Activated naive CD4-positive, alpha-beta T cell (primary cell): ENCODE measurements at places on chromosomes 7 and 10.

- no peak for DNase-seq
These were observed 22.9 kb upstream of the CHST12 start for GRCh38 chr7:2380461-2380860.

- DNase-seq, result no peak
These were observed 5.1 kb downstream of the LRRC72 start for GRCh38 chr7:16531707-16532106.

DNA sequence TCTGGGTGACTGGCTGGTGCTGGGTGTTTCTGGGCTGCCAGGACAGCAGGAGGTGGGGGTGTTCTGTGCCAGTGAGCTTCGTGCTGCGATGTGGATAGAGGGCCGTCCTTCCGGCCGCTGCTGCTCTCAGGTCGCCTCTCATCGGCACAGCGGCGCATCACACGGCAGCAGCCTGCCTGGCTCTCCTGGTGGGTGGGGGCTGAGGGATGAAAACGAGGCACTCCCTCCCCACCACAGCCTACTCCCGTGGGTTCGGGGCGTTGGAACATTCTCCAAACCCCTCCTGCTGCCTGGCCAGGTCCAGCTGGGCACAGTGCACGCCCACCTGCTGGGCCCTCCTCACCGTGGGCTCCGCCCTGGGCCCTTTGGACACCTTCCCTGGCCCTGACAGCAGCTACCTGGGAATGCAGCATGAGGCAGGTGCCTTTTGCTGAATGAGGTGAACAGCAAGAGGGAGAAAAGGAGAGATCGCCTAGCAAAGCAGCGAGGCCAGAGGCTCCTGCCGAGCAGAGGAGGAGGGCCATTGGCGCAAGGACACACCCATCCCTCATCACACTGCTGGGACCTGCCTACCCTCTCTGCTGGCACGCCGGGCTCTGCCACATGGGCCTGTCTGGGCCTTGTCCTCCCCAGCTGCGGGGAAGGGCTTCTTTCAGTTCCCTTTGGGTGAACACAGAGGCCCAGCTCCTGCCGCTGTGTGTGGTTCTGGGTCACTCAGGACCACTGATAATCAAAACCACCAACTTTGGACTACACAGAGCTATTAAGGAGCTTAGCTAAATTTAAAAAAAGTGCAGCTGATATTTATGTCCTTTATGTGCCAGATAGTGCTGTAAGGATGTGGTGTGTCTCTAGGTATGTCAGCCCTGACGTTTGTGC, 33.4 kb downstream of the INPP5A start:
- no peak for DNase-seq

- DNase-seq, result no peak
These were observed 620.3 kb downstream of the CCSER2 start for GRCh38 chr10:84948644-84949043.

- no peak for DNase-seq
These were observed 39.3 kb upstream of the RSU1 start for GRCh38 chr10:16856567-16856966.

DNA sequence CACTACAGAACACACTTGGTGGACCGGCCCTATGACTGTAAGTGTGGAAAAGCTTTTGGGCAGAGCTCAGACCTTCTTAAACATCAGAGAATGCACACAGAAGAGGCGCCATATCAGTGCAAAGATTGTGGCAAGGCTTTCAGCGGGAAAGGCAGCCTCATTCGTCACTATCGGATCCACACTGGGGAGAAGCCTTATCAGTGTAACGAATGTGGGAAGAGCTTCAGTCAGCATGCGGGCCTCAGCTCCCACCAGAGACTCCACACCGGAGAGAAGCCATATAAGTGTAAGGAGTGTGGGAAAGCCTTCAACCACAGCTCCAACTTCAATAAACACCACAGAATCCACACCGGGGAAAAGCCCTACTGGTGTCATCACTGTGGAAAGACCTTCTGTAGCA, 14.6 kb downstream of the ZSCAN21 start:
- no peak for DNase-seq

DNA sequence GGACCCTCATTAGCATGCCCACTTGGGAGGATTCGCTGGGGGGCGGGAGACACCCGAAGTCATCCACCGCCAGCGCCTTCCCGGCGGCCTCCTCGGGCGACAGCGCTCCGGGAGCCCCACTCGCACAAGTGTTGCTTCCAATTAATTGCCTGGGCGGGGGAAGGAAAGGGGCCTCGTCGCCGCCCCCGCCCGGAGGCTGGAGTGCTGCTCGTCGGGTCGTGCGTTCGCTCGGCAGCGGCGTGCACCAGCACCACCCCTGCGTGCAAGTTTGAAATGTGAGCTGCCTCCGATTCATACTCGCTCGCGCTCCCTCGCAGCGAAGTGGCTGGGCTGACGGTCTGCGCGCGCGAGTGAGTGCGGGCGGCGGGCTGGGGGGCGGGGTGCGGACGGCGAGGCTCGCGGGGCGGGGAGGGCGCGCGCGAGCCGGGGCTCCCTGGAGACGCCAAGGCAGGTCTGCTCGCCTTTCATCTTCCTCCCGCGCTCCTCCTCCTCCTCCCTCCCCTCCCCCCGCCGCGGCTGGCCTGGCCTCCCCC, 104.6 kb upstream of the PPIF start:
- DNase-seq, result no peak

- no peak for DNase-seq
These were observed 75.1 kb downstream of the HGF start for GRCh38 chr7:81694711-81695110.

- peak; percentile 16 for DNase-seq
These were observed 81.8 kb downstream of the PAX2 start for GRCh38 chr10:100826983-100827818.

GRCh38 chr10:13390604-13391522, 42.8 kb upstream of the SEPHS1 start:
- DNase-seq, result no peak

DNA sequence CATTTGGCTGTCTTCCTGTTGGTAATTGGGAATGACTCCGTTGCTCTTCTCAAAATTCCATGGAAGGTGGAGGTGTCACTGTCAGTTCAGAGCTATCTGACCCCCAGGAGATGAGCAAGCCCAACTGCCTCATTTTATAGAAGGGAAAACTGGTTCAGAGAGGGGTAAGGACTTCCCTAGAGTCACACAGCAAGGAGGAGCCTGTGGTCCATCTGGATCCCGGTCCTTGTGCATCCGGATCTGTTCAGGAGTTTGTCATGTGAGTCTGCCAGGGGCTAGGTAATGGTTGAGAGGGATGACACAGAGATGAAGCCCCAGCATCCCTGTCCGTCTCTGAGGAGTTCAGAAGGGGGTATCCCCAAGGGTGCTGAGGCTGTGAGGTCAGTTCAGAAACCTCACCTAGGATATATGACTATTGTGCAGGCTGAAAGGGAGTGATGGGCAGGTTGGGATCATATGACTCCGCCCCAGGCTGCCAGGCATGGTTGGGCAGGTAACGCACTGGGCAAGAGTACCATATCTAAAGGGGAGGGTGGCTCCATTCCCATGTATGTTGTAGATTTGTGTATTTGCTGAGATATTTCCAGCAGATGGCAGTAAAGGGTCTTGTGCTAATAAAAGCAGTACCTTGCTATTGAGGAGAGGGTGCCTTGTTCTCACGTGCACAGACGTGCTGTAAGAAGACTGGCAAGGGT, 16.0 kb upstream of the SLC29A3 start:
- no peak for DNase-seq

DNA sequence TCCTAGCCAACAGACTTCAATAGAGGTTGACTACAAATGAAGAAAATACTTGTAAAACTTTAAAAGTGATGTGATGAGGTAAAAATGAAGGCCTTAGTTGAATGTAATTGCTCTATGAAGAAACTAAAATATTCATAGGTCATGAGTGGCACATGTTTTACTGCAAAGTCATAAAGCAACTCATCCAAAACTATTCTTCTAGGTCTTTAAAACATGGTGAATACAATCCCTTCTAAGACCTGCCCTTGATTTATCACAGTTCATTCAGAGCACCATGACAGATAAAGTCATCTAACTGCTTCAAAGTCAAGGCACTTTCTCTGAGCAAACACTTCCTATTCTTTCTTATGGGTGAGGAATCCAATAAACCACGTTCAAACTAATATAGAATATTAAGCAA, 713.5 kb downstream of the SORCS1 start:
- DNase-seq, result no peak

DNA sequence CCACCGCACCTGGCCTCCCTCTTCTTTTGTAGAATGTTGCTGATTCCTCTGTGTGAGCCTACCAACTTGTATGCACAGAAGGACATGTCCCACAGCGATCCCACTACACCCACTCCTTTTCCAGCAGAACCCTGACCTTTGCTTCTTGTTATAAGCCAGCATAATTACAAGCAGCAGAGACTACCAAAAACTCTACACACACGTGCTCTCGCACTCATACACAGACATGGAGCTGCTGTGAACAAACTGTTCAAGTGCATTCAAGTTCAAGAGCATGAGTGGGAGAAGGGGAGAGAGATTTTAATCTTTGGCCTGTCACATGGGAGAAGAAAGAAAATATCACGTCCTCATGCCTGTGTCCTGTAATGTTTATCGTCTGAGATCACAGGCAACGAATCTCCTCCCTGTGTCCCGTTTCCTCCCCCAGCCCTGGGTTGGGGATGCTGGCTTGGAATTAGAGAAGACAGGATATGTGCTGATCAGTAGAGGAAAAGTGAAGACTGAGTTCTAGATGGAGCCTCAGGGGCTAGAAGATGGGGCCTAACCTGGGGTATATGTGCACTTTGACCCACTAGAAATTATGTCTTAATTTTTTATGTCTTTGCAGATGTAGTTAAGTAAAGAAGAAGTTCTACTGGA, 79.6 kb downstream of the NHLRC2 start:
- DNase-seq, result no peak

DNA sequence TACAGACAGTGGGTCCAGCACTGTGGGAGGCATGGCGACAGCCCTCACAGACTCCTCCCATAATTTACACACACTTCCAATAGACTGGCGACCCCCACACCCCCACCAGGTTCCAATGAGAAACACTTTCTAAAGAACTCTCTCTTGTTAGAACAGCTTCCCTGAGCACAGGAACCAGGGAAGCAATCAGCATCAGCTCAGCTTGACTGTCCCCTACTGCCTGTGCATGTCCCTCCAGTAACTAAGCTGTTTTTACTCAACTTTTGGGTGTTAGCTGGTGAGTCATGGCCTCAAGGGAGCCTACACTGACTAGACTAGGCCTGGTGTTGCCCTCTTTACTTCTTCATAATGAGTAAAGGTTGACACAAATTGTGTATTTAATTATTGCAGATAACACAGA, 32.6 kb upstream of the HERPUD2 start:
- no peak for DNase-seq

DNA sequence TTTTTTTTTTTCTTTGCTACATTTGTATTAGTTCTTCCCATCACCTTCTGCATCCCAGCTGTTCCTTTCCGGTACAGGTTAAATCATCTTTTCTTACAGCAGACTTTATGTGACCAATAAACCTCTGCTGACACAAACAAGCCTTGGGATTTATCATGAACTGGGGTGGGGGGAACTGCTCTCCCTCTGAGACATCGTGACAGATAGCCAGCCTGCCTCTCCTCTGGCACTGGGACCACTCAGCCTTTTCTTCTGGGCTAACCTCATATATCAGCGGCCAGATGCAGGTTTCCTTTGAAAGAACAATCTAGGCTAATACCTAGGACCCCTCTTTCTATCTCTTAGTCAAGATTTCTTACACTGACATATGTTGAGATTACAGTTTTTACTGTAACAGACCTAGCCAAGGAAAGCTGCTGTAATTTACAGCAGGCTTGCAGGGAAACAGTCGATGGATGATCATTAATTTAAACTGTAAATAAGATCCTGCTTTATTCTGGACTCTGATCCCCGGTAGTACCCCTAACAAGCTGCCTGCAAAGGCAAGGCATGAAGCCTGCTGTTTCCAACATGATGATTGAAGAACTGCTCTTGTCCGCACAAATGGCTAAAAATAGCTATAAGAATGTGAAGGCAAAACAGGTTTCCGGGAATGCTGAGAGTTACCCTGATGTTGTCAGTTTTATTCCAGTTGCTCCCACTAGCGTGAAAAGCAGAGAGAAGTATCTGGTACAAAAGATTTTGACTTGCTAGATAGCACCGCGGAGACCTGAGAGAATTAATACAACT, 338.7 kb downstream of the SORCS1 start:
- DNase-seq, result no peak

GRCh38 chr7:156402255-156402654, 238.3 kb upstream of the RNF32 start:
- no peak for DNase-seq

DNA sequence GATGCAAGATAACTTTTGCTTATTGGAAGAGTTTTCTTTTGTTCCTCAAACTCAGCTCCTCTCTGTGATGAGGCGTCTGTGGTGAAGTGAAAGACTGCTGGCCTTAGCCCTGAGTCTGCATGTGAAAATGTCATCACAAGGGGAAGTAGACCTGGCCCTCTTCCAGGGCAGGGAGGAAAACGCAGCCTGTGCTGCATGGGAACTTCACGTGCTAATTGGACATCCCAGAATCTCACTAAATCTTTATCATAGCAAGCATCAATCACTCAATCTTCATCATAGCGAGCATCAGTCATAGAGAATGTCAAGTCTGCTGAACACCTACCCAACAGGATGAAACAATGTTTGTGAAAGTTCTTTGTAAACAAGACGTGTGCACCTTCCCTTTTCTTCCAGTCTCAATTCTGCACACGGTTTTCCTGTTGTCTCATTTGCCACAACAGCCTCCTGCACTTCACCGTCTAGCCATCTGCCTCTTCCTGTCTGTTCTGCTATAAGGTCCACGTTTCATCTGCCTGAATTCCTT, 314.6 kb downstream of the FRMD4A start:
- no peak for DNase-seq

GRCh38 chr10:1536341-1536740, 201.0 kb downstream of the ADARB2 start:
- no peak for DNase-seq

- DNase-seq, result no peak
These were observed 7.8 kb upstream of the TBX20 start for GRCh38 chr7:35261476-35262285.

DNA sequence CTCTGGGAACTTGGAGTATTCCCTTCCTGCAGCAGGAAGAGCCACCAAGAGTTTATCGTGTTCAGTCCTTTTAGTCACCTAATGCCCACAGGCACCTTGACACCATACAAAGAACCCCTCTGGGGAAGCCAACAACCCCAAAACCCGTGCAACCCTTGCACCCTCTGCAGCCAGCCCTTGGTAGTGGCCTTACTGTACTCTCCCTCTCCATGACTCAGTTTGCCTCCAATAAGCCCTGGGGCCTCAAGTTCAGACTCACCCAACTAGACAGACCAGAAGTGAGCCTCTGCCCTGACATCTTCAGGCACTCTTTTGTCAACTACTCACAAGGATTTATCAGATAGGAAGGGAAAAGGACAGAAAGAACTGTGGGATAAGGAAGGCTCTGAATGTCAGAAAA, 30.9 kb downstream of the KCNMA1 start:
- no peak for DNase-seq

- DNase-seq, result no peak
These were observed 95.9 kb upstream of the HGF start for GRCh38 chr7:81865754-81866153.

DNA sequence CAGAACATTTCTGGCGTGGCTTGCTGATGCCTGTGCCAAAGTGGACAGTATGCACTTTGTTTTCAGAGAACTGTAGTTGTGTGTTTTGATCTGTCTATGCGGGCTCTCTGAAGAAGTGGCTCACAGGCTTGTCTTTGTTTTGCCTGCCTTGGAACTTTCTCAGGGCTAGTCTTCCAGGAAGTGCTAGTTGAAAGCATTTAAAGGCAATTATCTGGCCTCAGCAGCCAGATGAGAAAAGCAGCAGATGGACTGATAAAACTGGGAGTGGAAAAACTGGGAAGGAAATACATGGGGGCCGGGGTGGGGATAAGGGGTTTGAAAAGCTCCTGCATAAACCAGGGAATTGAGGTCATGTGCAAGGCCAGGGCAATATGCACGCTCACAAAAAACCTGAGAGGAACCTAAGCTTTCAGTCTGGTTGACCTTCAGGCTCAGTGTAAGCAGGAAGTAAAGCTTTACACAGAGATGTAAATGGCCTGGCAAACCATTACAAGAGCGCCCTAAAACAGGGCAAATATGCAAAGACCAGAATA, 94.5 kb downstream of the ZNF33B start:
- DNase-seq, result no peak
